Stimulated activated CD4-positive, alpha-beta T cell treated with anti-CD3 and anti-CD28 coated beads, Interleukin-15, amount 100 ng/mL, for 1 hour (primary cell): ENCODE measurements at places on chromosomes 11 and 22.

- DNase-seq = no peak
These were observed 609.5 kb downstream of the NELL1 start for GRCh38 chr11:21278840-21279239.

GRCh38 chr22:35092406-35092805, 26.4 kb downstream of the ISX start:
- no peak for DNase-seq

DNA sequence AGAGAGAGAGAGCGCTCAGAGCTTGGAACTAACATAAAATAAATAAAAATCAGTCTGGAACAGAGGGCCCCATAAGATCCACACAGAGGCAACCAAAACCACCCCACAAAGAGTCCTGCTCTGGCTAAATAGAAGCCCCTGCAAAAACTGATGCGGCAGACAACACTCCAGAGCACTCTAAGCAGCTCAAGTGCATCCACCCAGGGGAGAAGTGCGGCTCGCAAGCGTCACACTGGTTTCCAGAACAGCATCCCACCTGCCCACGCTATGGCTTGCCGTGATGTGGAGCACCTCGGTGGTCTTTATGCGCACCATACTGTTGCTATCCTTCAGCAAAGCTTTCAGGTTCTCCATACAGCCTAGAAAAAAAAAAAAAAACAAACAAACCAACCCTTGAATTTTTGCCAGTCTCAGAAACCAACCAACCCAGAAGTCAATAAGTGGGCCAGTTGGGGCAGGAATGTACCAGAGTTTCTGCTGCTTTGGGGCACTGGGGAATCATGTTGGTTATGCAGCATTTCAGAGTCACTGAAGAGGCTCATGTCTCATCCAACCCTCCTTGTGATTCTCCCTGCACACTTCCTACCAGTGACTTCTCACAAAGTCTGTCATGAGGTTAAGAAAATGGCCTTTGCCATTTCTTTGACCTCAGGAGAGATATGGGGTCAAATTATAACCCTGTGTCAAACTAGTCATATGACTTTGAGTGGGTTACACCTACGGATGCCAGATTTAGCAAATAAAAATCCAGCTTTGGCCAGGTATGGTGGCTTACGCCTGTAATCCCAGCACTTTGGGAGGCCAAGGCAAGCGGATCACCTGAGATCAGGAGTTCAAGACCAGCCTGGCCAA, 3.0 kb downstream of the RSPH14 start:
- no peak for DNase-seq

- DNase-seq = no peak
These were observed 93.2 kb downstream of the TBC1D22A start for GRCh38 chr22:46855681-46856080.

- no peak for DNase-seq
These were observed 457.0 kb downstream of the DLG2 start for GRCh38 chr11:85170184-85170583.

DNA sequence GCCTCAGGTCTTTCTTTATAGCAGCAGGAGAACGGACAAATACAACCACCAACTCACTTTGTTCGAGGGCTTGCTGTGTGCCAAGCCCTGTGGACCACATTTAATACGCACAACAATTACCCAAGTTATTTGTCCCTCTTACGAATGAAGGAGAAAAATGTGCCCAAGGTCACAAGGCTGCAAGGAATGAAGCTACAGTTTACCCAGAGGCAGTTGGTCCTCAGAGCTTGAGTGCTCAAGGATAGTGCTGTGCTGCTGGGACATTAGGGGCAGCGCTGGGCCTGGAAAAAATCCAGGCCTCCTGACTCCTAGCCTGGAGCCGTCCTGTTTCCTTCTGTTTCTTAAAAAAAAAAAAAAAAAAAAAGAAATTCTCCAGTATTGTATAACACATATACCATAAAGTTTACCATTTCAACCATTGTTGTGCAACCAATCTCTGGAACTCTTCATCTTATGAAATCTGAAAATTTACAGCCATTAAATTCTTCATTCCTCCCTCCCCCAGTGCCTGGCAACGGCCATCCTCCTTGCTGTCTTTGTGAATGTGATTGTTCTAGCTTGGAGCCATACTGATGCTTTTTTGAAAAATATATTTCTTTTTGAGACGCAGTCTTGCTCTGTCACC, 1.0 kb upstream of the C11orf86 start:
- DNase-seq = no peak

- peak; percentile 90 for DNase-seq
These were observed at the start of gene TRMT112 for GRCh38 chr11:64317325-64317960. TSS of gene TRMT112 (minus strand) at chr11:64317559. CDS start at chr11:64317526, 33 bp downstream.

DNA sequence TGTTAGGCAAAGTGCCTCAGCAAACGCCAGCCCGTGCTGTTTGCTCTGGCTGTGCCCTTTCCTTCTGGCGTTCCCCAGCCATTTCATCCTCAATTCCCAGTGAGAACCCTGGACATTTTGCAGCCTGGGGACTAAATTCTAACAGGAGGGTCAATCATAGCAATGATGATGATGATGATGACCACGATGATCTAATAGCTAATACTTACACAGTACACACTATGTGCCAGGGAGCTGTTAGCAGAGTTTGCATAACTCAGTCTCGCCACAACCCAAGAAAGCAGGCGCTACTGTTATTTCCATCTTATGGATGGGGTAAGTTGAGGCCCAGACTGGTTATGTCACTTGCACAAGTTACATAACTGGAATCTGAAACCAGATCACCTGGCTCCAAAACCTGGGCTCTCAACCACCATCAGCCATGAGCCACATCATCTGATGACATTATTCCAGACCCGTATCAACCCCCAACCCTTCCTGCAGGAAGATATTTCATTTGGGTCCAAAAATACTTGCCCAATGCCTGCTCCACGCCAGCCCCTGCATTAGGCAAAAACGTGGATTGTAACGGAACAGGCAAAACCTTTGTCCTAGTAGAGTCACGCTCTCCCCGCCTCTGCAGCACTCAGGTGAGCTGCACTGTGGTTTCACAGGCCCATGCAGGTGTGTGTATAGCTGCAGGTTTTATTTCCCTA, 132.6 kb upstream of the SERPIND1 start:
- DNase-seq = no peak

DNA sequence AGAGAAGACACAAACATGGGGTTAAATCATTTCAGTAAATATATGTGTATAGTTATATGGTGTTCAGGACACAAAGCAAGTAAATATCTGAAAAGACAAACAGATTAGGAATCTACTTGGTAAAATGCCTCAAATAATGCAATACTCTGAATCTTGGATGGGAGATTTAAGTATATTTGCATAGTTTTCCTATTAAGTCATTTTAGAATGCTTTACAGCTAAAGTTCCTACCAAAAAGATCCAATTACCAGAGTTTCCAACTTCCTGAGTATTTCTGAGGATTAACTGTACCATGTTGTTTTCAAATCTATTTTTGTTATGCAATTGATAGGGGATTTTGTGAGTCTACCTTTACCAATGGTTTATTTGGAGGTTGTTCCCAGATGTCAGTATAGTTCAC, 424.4 kb upstream of the CCDC179 start:
- DNase-seq = no peak
